Vagina (tissue), 2 donors: ENCODE measurements at places on chromosomes 3 and 15. TPM values are rescaled to one million over a fixed set of nuclear protein-coding genes. Genes with fewer than 3 reads are reported as not detected.
A peak's percentile ranks its signal among the peaks of the same experiment; 100 is the strongest.

CAND2 gene
- 12.5 TPM for total RNA-seq

SENP5 gene
- total RNA-seq = 50.6 TPM

SLC9A9 gene
- 30.7 TPM for total RNA-seq

ALAS1 gene
- 41.5 TPM for total RNA-seq

PPM1L gene
- 14.2 TPM for total RNA-seq

CADPS gene
- 12.8 TPM for total RNA-seq

IMPDH2 gene
- 185 TPM for total RNA-seq

ZIC4 gene
- not detected for total RNA-seq

GRCh38 chr3:139751789-139752188 is 74.0 kb upstream of the NMNAT3 start:
- H3K27me3 ChIP-seq = no peaks in the 10 kb centered on the region
- H3K27ac ChIP-seq = no peak overlapping the region
- no peaks in the 10 kb centered on the region for H3K36me3 ChIP-seq
- H3K4me1 ChIP-seq = no peaks in the 10 kb centered on the region
- H3K4me3 ChIP-seq = no peak overlapping the region
- DNase-seq = no peak

GRCh38 chr3:12981306-12982275 is 91.6 kb downstream of the IQSEC1 start:
- no peak overlapping the region for H3K4me3 ChIP-seq
- no peaks in the 10 kb centered on the region for H3K36me3 ChIP-seq
- no peak overlapping the region for H3K27ac ChIP-seq

DNA sequence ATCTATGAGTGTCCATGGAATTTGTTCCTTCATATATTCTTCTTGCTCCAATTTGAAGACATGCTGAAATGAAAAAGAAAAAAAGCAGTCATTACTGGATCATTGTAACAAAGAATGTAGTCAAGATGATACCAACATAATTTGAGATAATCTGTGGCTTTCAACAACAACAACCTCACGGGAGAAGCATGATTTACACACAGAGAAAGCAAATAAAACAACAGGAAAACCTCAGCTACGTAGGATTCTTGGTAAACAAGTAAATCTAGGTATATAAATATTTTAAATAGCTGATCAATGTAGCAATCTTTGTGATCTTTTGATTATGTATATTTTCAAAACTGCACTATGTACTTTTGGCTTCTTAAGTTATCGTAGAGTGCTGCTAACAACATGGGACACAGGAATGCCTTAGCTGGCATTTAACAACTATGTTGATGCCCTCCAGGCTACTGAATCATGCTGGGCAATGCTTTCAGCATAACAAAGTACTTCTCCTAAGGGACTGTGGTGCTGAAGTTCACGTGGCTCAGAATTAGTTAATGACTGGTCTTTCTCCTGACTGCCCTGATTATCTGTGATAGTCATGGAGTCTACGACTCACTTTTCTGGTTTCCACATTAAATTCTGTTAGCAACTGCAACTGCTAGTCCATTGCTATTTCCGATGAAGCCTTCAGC is 96.5 kb upstream of the MYO5C start:
- no peaks in the 10 kb centered on the region for H3K4me1 ChIP-seq
- H3K27ac ChIP-seq = no peak overlapping the region
- no peaks in the 10 kb centered on the region for H3K27me3 ChIP-seq
- no peak overlapping the region for H3K4me3 ChIP-seq
- DNase-seq = no peak

GRCh38 chr3:178434206-178434805 is 101.9 kb upstream of the KCNMB2 start:
- no peak overlapping the region for H3K27ac ChIP-seq
- no peak overlapping the region for H3K4me3 ChIP-seq
- no peaks in the 10 kb centered on the region for H3K36me3 ChIP-seq
- no peaks in the 10 kb centered on the region for H3K27me3 ChIP-seq

GRCh38 chr3:65904016-65904415 is 134.7 kb downstream of the MAGI1 start:
- DNase-seq = no peak
- H3K4me3 ChIP-seq = no peak overlapping the region
- no peaks in the 10 kb centered on the region for H3K27me3 ChIP-seq

GRCh38 chr15:68586274-68586961 is 7.6 kb downstream of the CORO2B start:
- H3K27me3 ChIP-seq = no peaks in the 10 kb centered on the region
- H3K4me3 ChIP-seq = no peak overlapping the region
- peaks cover 5% of the 10 kb centered on the region for H3K4me1 ChIP-seq
- H3K27ac ChIP-seq = no peak overlapping the region
- no peaks in the 10 kb centered on the region for H3K36me3 ChIP-seq

DNA sequence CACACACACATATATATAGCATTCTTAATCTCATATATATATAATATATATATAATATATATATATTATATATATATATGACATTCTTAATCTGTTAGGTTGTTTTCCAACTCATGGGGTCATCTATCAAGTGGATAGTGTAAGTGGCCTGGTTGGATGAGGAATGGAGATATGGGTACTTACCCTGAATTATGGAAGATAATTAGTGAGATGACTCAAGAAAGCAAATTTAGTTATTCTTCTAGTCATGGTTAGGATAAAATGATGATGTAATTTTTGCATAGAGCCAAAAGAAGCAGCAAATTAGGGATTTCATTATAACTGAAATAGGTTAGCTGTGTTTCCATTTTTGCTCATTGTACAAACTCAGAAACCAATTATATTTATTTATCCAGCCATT is 448.2 kb downstream of the LPP start:
- H3K36me3 ChIP-seq = no peaks in the 10 kb centered on the region
- H3K4me1 ChIP-seq = peaks cover 13% of the 10 kb centered on the region
- DNase-seq = no peak
- H3K27me3 ChIP-seq = no peaks in the 10 kb centered on the region
- H3K27ac ChIP-seq = no peak overlapping the region
- H3K4me3 ChIP-seq = no peak overlapping the region

GRCh38 chr15:74032606-74033561 is 38.4 kb downstream of the PML start:
- H3K4me3 ChIP-seq = no peak overlapping the region
- no peaks in the 10 kb centered on the region for H3K4me1 ChIP-seq
- H3K27ac ChIP-seq = no peak overlapping the region
- no peak for DNase-seq

DNA sequence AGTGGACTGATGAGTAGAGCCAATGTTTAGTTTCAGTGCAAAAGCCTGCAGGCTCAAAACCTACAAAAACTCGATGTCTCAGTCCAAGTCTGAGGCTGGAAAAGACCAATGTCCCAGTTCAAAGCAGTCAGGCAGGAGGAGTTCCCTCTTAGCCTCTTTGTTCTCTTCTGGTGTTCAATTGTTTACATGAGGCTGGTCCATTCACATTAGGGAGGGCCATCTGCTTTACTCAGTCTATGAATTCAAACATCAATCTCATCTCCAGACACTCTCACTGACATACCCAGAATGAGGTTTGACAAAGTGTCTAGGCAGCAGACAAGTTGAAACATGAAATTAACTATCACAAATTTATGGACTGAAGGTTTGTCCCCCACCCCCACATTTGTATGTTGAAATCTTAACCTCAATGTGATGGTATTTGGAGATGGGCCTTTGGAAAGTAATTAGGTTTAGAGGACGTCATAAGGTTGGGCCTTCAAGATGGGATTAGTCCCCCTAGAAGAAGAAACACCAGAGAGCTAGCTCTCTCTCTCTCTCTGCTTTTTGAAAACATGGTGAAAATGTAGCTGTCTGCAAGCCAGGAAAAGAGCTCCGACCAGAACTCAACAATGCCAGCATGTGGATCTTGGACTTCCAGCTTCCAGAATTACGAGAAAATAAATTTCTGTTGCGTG is 438.5 kb upstream of the RGMA start:
- no peak overlapping the region for H3K4me3 ChIP-seq
- no peaks in the 10 kb centered on the region for H3K27me3 ChIP-seq
- no peaks in the 10 kb centered on the region for H3K36me3 ChIP-seq
- no peak overlapping the region for H3K27ac ChIP-seq
- no peaks in the 10 kb centered on the region for H3K4me1 ChIP-seq

GRCh38 chr3:50577348-50577747 is 8.0 kb downstream of the HEMK1 start:
- H3K4me3 ChIP-seq = no peak overlapping the region
- H3K4me1 ChIP-seq = peaks cover 4% of the 10 kb centered on the region
- H3K27ac ChIP-seq = no peak overlapping the region
- DNase-seq = no peak
- H3K27me3 ChIP-seq = no peaks in the 10 kb centered on the region
- H3K36me3 ChIP-seq = peaks cover 18% of the 10 kb centered on the region

GRCh38 chr3:136982520-136983138 is 24.8 kb downstream of the IL20RB start:
- H3K27ac ChIP-seq = no peak overlapping the region
- no peaks in the 10 kb centered on the region for H3K27me3 ChIP-seq
- no peak for DNase-seq
- H3K4me3 ChIP-seq = no peak overlapping the region
- no peaks in the 10 kb centered on the region for H3K36me3 ChIP-seq

DNA sequence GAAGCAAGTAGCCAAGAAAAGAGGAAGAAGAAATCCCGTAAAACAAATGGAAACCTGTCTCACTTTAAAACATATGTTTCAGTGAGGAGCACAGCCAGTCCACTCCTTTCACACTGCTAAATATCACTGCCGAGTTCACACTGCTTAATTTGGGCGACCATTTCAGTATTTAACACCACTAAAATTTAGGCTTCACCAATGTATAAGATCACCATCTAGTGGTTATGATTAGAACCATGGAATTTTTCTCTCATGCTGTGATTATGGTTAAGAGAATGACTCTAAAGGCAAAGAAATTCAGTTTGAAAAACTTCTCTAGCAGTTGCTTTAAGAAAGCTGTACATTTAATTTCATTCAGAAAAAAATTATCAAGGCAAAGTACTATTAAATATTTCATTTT is 16.6 kb downstream of the SLC4A7 start:
- peaks cover 22% of the 10 kb centered on the region for H3K4me1 ChIP-seq
- no peaks in the 10 kb centered on the region for H3K27me3 ChIP-seq
- no peaks in the 10 kb centered on the region for H3K36me3 ChIP-seq

- no peak for DNase-seq
- no peak overlapping the region for H3K4me3 ChIP-seq
- no peaks in the 10 kb centered on the region for H3K27me3 ChIP-seq
- H3K36me3 ChIP-seq = no peaks in the 10 kb centered on the region
- H3K27ac ChIP-seq = no peak overlapping the region
These were observed 609.3 kb downstream of the IGSF11 start for GRCh38 chr3:118425272-118425837.

DNA sequence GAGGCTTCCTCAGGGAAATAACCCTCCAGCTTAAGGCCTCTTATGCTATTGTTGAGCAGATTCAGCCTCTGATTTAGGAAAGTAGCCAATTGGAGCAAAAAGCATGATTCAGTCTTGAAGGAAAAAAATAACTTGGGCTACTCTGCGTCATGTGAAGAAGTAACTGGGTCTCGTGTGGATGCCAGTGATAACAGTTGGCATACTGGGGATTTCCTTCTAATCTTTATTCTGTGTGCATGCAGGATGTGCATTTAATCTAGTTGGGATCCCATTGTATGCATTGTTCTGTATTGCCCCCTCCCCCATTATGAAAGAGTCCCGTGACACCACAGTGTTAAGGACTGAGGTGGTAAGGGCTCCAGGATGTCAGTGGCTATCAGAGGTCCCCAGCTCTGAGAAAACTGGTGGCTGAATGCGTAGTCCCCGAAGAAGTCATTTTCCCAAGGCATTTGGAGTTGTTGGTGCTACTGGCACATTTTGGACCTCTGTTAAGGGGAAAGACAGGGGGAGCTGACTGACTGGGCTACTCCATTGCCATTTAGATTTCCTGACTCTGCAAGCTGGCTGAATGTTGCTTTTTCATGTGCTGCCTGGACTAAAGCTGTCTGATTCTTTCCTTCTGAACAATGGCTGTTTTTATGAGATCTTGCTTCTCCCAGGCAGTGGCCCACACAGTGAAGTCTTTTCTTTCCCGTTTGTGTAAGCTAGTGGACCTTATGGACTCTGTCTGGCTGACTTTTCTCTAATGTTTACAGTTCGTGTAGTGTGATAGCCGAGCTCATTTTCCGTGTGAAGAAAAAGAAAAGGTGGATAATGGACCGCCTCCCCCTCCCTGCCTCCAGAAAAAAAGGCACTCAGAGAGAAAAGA is 38.4 kb upstream of the TRAK1 start:
- H3K4me1 ChIP-seq = peaks cover 32% of the 10 kb centered on the region
- H3K4me3 ChIP-seq = no peak overlapping the region
- H3K27me3 ChIP-seq = no peaks in the 10 kb centered on the region
- DNase-seq = no peak
- H3K36me3 ChIP-seq = no peaks in the 10 kb centered on the region

GRCh38 chr3:58012302-58012701 is 4.1 kb downstream of the FLNB start:
- no peak overlapping the region for H3K4me3 ChIP-seq
- peaks cover 64% of the 10 kb centered on the region for H3K4me1 ChIP-seq
- H3K36me3 ChIP-seq = no peaks in the 10 kb centered on the region
- DNase-seq = no peak
- H3K27me3 ChIP-seq = no peaks in the 10 kb centered on the region
- no peak overlapping the region for H3K27ac ChIP-seq

- H3K36me3 ChIP-seq = no peaks in the 10 kb centered on the region
- H3K4me1 ChIP-seq = peaks cover 30% of the 10 kb centered on the region
- DNase-seq = no peak
- H3K4me3 ChIP-seq = peak overlapping the region; percentile 77
- H3K27me3 ChIP-seq = no peaks in the 10 kb centered on the region
- H3K27ac ChIP-seq = peak overlapping the region; percentile 88
These were observed 29.7 kb downstream of the EFCAB12 start for GRCh38 chr3:129398803-129399144.
